ENCODE measurements at places on chromosomes 16 and 17. TPM values are rescaled to one million over a fixed set of nuclear protein-coding genes. Genes with fewer than 3 reads are reported as not detected.

DNA sequence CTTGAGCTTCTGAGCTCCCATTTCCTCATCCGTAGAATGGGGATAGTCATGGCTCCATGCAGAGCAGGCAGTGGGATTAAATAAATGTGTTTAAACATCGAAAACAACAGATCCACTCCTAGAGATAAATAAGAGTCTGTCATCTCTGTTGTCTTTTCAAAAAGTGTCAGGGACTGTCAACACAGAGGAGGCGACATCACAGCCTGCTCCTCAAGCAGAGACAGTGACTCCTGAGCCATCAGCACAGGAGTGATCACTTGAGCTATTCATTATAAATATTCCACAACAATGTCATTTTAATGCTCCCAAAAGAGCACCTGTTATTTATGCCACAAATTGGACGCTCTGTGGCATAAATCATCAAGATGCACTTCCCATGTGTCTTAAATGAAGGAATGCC, 605.6 kb upstream of the CDH5 start:
- DNase-seq: no peak

Gene DOC2A
- total RNA-seq: 0.21 TPM

Gene KRT36
- 0.97 TPM for total RNA-seq

Gene PKMYT1
- 7.4 TPM for total RNA-seq

- DNase-seq: no peak
These were observed 1045.9 kb upstream of the CDH8 start for GRCh38 chr16:63082101-63082500.

Gene KRT39
- total RNA-seq: not detected

Gene GJD3
- total RNA-seq: not detected

DNA sequence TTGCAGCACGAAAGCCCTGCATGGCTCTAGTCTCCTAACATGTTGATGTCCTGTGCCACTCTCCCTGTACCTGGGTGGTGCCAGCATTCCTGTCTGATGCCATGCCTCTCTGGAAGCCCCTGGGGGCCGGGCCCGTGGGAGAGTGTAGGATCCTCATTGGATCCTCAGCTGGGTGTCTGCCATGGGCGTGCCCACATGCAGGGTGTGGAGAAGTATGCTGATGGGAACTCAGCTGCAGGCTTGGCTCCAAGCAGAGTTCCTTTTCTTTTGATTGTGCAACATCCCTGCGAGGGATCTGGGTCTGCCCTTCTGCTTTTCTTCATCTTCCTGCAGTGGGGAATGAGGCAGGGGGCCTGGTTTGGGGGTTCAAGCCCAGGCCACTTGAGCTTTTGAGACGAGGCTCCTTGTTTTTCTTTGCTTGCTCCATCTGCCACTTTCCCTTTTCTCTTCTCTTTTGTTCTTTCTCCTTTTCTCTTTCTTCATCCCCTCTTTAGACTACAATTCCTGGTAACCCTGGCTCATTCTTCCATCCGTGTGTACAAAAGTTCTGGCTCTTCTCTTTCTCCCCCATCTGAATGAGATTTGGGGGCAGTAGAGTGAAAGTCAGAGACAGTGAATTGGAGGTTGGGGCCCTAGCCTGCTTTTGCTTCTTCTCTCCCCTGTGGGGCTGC, 32.9 kb downstream of the KSR1 start:
- DNase-seq: peak; percentile 87

Measured in lower leg skin (tissue), 4 donors.